ENCODE measurements at places on chromosomes 12 and 14.

- DNase-seq = no peak
Observed at GRCh38 chr12:49471557-49471956, 67.3 kb upstream of the KCNH3 start.

GRCh38 chr14:89187501-89187900 lies 229.5 kb downstream of the FOXN3 start:
- no peak for DNase-seq

- no peak for DNase-seq
Observed at GRCh38 chr12:97250483-97250882, 212.1 kb upstream of the RMST start.

DNA sequence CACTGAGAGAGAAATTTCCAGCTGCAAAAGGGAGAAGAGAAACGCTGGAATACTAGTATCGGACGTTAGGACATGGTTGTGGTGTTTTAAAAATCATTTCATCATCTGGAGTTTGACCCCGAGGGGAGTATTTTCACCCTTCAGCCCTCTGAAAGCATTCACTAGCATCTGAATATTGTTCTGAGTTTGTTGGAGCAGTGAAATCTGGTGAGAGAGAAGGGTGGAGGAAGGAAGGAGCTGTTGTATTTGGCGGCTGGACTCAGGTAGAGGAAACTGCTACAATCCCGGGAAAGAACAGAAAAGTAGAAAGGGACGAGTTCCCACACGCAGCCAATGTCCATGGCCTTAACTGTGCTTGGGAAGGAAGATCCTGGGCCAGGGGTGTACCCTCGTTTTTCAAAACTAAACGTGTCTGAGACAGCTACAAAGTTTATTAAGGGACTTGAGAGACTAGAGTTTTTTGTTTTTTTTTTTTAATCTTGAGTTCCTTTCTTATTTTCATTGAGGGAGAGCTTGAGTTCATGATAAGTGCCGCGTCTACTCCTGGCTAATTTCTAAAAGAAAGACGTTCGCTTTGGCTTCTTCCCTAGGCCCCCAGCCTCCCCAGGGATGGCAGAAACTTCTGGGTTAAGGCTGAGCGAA lies 896 bp upstream of the CDKN1B start:
- DNase-seq = no peak

GRCh38 chr14:93693914-93694313 lies 94.4 kb downstream of the PRIMA1 start:
- no peak for DNase-seq

GRCh38 chr14:90556012-90556477 lies 159.2 kb downstream of the CALM1 start:
- DNase-seq = no peak

DNA sequence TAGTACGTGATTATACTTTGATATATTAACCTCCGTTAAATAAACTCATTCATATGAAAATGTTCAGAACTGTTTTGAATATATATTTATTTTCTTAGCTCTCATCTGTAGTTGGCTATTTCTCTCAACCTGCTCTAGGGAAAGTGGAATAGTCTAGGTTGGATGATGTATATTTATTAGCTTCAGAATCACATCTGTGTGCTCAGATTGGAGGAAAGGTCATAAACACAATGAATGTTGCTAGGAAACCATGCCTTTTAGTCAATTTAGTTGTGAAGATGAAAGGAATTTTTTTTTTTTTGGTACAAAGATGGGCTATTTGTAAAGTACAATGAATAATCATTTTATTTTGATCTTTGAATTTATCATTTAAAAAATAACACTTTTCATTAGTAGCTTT lies 439.1 kb downstream of the FOXG1 start:
- DNase-seq = no peak

DNA sequence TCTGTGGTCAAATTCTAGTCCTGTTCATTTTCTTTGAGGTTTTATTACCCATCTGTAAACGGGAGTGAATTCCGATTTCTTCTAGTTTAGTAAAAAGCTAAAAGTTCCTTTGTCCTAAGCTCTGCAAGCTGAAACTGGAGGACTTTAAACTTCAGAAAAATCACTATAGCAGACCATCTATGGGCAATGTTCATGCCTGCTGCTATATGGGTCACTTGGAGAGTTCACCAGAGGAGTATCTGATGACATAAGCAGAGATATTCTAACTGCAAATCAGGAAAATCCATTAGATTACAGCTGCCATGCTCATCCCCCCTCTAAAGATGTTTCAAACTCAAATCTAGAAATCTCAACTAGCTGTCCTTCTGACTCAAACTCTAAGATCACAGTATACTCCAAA lies 193.0 kb upstream of the RTL1 start:
- DNase-seq = no peak

- DNase-seq = no peak
Observed at GRCh38 chr12:52570511-52570910, 3.1 kb downstream of the KRT74 start.

DNA sequence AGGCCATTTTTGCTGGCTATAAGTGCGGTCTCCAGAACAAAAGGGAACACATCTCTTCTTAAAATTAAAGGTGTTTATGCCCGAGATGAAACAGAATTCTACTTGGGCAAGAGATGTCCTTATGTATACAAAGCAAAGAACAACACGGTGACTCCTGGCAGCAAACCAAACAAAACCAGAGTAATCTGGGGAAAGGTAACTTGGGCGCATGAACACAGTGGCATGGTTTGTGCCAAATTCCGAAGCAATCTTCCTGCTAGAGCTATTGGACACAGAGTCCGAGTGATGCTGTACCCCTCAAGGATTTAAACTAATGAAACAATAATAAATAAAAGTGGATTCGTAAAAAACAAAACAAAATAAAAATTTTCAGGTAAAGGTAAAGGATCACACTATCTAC lies 33.4 kb downstream of the PKP2 start:
- DNase-seq = no peak

GRCh38 chr12:4441355-4442335 lies 4.0 kb downstream of the FGF6 start:
- no peak for DNase-seq

DNA sequence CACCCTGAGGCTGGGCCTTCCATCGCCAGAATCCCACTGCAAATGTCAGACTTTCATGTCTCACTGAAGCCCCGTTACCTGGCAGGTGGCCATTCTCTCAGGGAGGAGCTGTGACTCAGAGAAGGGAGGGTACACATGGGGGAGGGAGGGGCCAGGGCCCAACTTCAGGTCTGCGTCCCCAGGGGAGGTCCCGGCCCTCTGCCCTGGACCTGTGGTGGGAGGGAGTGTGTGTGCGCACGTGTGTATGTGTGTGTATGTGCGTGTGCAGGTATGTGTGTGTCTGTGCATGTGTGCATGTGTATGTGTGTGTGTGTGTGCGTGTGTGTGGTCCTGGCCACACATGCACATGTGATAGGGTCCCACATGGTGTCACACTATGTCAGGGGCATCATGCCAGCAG lies 50.9 kb downstream of the MVK start:
- no peak for DNase-seq

DNA sequence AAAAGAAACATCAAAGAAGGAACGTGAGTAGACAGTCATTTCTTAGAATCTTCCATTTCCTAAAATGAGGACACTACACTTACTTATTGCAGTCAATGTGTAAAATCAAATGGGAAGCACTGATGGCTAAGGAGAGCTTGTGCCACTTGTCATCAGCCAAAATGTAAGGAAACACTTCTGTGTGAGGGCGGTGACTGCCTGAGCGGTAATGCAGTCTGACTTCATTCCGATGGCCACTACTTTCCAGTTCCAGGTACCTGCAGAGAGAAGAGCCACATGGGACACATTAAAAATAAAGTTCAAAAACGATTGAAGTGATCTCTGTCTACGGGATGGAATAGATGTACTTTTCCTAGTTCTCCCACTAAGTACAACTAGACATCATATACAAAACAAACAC lies 96.3 kb downstream of the NELL2 start:
- DNase-seq = no peak

DNA sequence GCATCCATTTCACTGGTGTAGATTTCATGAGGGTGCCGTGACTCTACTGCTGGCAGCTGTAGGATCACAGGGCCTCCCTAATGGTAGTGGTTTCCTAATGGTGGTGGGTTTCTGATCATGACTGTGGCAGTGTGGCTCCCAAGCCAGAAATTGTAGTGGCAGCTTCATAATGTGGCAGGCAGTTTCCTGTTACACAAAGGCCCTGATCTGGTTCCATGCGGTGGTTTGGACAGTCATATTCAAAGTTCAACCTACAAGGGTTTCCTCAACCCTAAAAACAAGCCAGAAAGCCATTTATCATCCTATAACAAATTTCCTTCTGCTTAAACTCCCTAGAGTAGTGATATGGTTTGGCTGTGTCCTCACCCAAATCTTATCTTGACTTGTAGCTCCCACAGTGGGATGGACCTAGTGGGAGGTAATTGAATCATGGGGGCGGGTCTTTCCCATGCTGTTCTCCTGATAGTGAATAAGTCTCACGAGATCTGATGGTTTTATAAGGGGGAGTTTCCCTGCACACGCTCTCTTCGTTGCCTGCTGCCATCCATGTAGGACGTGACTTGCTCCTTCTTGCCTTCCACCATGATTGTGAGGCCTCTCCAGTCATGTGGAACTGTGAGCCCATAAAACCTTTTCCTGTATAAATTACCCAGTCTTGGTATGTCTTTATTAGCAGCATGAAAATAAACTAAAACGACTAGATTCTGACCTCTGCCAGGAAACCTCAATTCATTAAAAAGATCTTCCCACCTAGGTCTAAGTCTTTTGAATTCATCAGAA lies 257.1 kb downstream of the EFCAB11 start:
- no peak for DNase-seq

DNA sequence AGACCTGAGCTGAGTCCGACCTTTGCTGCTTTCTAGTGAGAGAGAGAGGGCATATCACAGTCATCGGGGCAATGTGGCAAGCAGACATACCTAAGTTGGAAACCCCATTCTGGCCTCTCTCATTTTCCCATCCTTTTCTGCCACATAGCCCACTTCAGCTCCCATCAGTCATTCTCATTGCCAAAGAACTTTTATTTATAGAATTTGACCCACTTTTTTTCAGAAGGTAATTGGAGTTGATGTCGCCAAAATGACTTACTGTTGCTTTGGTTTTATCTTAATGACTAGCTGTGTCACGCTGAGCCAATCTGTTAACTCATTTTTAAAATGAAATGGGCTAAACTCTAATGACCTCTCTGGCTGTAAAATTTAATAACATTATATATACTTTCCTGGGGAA lies 63.9 kb upstream of the RMST start:
- DNase-seq = no peak

- no peak for DNase-seq
Observed at GRCh38 chr14:36365766-36366165, 45.3 kb upstream of the MBIP start.

- no peak for DNase-seq
Observed at GRCh38 chr14:53523226-53523625, 370.1 kb upstream of the DDHD1 start.

GRCh38 chr12:49188201-49188915 lies 522 bp downstream of the TUBA1A start:
- DNase-seq = peak; percentile 55

DNA sequence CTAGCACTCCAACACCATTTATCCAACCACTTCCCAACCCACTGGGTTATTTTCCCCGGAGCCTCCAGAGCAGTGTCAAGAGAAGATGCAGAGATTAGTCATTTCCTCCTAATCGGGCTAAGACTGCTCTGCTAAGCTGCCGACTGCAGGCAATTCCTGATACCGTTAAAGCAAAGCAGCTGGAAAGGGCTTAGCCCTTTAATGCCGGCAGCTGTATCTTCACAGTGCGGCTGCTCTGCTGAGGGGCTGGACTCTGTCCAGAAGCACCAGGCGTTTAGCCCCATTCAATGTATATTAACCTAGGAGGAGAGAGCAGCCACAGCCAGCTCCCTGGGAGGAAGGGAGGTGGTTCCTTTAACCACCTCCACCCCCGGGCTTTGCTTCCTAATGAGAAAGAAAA lies 11.1 kb downstream of the AQP6 start:
- DNase-seq = no peak

DNA sequence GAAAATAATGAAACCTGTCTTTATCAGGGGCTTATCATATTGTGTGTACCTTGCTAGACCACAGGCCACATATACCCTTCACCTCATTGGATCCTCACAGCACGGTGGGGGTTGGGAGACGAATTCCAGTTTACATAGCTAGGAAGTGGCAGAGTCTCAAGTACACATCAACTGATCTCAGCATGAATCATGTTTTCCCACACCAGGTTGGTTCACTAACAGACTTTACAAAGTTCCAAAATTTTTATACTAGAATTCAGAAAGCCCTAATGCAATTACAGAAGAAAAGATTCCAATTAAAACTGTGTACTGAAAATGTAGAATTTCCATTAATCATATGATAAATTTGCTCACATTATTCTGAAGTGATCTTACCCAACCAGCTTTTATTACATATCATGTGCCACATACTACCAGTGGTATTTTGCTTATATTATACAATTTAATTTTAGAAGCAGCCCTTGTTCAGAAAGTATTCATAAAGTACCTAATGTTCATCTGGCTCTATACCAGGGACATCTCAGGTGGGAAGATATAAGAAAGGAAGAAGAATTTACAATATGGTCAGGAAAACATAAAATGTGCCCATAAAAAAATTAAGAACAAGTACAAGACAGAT lies 196.2 kb downstream of the ITPR2 start:
- no peak for DNase-seq

DNA sequence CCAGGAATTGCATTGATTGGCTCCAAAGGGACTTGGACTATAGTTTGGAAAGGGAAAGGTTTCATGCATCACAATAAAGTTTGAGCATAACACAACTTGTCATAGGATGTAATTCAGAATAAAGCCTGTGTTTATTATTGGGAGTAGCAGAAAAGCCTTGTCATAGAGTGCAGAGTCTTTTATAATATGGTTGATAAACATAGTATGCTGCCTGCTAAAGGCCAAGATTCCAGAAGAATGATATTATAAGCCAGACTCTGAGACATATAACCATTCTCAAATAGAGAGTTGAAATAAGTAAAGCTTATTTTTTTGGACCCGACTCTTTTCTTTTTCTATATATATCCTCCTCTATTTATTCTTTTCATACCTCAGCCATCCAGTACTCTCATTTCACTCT lies 207.3 kb downstream of the LRIG3 start:
- no peak for DNase-seq

GRCh38 chr14:31360919-31361662 lies 59.3 kb downstream of the HEATR5A start:
- DNase-seq = no peak

DNA sequence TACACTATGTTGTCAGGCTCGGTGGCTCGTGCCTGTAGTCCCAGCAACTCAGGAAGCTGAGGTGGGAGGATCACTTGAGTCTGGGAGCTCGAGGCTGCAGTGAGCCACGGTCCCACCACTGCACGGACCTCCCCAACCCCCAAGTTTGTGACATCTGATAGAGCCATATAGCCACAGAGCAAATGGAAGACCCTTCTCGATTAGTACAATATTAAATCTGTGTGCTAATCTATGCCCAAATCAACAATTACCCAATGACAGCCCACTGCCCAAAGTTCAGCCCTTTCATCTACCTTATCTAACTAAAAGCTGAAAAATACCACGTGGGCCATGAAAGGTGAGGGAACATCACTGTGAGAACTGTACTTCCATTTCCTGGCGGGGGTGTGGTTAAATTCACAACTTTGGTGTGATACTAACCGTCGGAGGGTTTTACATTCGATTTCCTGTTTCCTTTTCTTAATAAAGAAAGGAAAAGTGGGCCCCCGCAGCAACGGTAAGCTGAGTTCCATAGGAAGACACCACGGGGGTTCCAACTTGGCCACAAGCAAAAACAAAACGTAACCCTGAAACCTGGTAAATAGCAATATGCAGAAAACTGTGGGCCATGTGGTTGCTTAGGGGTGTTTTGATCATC lies 31.2 kb upstream of the FOS start:
- peak; percentile 34 for DNase-seq
